ENCODE measurements at places on chromosomes 4 and X.
A peak's percentile ranks its signal among the peaks of the same experiment; 100 is the strongest.

DNA sequence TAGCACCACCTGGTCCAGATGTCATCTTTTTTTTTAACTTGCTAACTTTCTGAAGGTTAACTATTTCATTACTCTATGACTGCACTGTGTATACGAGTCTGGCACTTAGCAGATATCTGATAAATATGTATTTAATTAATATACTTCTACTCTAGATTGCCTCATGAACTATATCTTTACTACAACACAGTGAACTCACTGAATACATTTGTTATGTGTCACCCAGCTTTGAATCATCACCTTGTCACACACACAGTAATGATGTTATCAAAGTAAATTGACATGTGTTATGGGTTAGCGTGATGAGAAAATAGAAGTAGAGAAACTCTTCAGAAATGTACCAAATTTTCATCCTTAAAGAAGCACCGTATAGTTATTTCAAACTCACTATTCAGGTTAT is 419.3 kb upstream of the ADGRL3 start:
- no peak for DNase-seq

GRCh38 chr4:38667085-38667893 is 3.3 kb downstream of the KLF3 start:
- peak; percentile 27 for DNase-seq

DNA sequence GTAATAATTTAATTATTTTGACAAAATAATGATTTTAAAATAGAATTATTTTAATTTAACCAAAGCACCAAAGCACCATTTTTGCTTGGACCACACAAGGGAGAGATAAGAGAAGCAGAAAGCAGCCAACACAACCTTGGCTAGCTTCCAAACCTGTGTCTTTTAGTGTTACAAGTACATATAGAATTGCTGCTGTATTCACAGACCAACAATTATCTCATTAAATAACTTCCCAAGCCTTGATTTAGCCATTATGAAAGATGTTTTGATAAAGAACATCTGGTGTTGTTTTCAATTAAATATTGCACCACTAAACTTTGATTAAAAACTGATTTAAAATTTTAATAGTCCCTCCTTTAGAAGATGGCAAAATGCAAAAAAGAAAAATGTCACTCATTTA is 14.0 kb upstream of the IGFBP7 start:
- DNase-seq: no peak

- DNase-seq: no peak
These were observed 28.2 kb downstream of the IGFBP7 start for GRCh38 chr4:57081651-57082621.

- DNase-seq: no peak
These were observed 370.3 kb upstream of the FGF16 start for GRCh38 chrX:77076896-77077295.

DNA sequence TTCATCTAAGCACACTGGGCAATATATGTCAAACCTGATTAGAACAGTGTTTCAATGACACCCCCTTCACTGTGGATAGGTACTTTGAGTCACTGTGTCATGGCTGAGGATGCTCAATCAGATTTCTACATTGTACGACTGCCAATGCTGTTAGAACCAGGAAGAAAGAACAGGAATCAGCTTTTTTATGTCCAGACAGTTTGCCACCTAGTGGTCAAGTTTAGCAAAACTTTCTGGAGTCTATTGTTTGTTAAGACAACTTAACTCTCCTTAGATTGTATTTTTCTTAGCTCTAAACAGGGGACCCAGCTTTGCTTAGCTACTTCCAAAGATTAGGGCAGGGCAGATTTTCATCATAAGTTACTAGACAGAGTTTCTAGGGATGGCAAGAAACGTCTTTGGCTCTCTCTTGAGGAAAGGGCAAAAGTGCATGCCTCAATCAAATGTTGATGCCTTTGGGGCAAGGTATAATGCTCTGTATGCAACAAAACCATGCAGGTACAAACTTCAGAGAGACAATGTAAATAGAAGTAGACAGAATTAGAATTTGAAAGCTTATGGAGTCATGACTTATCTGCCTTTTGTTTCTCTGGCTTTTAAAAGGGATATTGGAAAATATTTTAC is 40.5 kb upstream of the BMP3 start:
- DNase-seq: no peak

- DNase-seq: peak; percentile 81
These were observed 961 bp upstream of the MBNL3 start for GRCh38 chrX:132489578-132490419.

GRCh38 chr4:125115476-125115875 is 199.3 kb upstream of the FAT4 start:
- no peak for DNase-seq

DNA sequence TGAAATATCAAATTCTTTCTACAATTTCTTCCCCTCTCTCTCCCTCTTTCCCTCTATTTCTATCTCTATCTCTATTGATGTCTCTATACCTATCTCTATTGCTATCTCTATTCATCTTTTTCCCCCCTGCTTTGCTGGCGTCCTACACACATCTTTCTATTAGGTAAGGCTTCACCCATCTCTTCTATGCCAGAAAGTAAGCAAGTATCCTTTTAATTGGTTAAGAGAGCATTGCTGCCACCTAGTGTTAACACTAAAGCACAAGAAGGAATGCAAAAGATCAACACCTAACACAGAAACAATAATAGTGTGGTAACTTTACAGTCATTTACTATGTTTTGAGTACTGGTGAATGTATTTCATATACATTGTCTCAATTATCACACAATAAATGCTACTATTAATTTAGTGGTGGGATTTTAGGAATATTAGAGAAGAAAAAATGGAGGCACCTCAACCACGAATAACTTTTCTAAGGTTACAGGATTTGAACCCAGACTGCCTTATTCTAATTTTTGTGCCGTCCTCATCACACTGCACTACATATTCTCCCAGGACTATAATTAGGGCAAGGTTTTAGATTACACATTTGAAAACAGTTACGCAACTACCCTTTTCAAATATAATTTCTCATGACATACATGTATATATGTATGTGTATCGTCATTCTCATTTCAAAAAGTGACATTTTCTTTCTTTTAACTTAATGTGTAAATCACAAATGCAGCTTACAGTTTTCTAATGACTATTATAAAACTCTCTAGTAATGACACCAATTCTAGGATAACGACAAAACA is 3.7 kb upstream of the C4orf36 start:
- peak; percentile 21 for DNase-seq

DNA sequence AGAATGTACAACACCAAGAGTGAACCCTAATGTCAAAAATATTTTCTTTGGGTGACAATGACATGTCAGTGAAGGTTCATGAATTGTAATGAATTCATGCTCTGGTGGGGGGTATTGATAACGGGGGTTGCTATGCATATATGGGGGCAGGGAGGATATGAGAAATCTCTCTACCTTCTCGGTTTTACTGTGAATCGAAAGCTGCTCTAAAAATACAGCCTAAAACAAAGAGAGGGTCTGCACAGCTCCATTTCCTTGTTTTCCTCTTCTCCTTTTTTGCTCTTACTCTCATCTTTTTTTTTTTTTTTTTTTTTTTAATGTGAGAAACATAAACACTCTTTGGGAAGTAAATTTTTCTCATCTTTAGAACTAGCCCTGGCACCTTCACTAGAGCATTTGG is 85.8 kb downstream of the DCTD start:
- DNase-seq: no peak

DNA sequence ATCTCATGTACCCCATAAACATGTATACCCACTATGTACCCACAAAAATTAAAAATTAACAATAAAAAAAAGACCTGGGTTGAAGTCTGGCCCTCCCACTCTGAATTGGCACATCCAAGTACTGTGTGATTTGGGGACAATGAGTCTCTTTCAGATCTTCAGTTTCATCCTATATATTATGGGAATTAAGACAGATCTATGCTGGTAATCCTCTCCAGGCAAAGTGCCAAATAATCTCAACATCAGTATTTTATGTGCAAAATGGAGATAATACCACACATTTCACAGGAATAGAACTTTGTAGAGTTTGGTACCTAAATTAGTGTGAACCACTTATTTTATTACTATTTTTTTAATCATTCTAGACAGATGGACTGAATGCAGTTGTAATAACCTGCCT is 11.0 kb upstream of the SCD5 start:
- DNase-seq: no peak

- DNase-seq: no peak
These were observed 813 bp downstream of the TLR7 start for GRCh38 chrX:12867685-12868084.

- DNase-seq: no peak
These were observed 160.3 kb downstream of the OR13H1 start for GRCh38 chrX:131704136-131704695.

DNA sequence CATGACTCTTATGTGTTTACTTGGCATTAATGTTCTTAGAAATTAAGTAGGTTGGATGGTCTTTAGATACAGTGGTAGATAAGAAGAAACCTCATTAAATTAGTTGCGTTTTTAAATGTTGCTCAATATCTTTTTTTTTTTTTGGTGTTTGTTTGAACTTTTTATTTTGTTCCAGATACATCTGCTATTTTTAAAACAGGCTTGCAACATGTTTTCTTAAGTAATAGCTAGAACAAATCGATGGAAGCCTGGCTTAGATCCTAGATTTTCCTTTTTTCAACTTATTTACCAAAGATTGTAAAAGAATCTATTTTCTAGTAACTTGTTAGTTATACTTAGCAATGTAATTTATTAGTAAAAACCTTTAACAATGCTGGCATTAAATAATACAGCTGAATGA is 9.3 kb downstream of the CNKSR2 start:
- DNase-seq: no peak

- no peak for DNase-seq
These were observed 1.4 kb downstream of the AR start for GRCh38 chrX:67545036-67545821.

DNA sequence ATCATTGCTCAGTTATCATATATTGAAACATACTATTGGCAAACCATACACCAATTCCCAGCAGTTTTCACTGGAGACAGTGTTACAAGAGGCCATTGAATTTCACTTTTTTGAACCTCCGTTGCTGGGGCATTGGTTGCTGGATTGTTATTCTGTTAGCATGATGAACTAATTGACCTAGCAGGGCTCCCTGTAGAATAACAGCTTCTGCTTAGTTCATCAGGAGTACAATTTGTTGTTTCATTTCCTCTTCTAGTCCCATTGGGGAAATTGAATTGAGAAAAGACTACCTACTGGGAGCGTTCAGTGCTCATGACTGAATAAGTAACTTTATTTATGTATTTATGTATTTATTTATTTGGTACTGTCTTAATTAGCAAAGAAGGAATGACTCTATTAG is 151.6 kb downstream of the SLIT2 start:
- DNase-seq: no peak

DNA sequence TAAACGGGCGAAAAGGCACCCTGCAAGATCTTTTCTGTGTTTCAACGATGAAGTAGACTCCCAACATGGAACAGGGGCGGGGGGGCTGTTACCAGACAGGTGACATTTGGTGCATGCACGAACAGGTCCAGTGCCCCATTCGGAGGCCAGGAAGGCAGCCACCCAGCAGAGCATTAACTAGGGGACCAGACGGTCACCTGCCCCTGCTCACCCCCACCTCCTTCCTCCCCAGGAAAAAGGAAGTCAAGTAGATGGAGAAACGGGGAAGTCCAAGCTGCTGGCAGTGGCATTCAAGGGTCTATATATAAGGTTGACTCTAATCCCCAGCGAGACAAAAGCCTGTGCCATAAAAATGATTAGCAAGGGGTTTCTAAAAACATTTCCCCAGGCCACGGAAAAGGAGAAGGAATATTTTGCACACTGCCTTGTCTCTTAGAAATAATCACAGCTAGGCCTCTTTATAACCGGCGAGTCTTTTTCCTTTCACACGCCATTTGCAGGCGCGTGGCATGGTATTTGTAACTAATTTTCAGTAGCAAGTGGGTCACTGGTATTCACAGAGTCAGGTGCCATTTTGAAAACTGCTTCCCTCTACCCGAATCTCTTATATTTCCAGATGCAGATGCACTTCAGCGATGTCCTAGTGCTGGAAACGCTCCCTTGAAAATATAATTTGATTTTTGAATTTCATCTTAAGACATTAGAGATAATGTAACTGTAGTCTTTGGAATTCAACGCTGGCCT is 1.2 kb upstream of the TMSB4X start:
- DNase-seq: no peak

- DNase-seq: no peak
These were observed 6.8 kb upstream of the XAGE3 start for GRCh38 chrX:52874661-52875060.

DNA sequence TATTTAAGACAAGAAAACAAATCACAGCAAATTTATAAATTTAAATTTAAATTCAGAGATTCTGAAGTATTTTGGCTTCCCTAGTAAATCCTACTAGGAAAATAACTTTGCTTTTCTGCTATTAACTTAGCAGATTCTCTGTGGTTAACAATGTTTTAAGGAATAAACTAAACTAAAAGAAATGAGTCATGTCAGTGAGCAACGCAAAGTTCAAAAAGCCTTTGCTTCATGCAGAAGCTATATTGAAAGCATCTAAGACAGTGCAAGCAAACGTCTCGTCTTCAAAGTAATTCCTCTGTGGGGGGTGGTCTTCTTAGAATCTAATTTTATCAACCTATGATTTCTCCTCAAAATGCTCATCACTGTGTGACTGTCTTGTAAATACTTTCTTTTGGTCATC is 30.1 kb downstream of the GABRB1 start:
- DNase-seq: no peak

DNA sequence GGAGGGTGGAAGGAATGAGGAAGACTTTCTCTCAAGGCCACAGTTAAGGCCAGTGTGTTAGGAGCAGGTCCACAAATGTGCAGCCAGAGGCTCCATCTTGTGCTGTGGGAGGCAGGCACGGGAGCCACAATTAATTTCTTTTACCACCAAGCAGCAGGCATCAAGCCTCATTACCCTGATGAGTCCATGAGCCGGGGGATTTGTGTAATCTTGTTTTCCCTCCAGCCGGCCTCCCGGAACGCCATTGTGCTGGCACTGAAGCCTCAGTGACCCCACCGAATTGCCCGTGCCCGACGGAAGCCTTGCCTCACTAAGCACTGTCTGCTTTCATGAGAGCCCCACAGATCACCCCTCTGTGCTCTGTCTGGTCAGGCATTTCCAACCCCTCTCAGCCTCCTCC is 154.7 kb upstream of the STX18 start:
- no peak for DNase-seq

GRCh38 chrX:46777971-46778810 is 19.3 kb upstream of the SLC9A7 start:
- DNase-seq: no peak

DNA sequence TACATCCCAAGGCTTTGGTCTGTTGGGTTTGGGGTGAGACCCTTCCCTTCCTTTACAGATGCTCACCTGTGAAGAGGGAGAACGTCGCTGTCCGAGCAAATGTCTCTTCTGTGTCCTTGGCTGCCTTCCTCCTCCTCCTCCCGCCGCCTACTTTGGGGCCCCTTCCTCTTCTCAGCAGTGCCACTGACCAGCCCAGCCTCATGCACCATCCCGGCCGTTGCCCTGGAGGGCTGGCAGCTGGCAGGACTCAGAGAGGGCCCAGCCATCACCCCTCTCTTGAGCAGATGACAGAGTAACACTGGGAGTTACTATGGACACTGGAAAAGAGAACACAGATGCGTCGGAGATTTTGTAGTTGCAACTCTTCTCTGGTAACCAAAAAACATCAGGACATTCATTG is 68.2 kb downstream of the TRMT44 start:
- no peak for DNase-seq

DNA sequence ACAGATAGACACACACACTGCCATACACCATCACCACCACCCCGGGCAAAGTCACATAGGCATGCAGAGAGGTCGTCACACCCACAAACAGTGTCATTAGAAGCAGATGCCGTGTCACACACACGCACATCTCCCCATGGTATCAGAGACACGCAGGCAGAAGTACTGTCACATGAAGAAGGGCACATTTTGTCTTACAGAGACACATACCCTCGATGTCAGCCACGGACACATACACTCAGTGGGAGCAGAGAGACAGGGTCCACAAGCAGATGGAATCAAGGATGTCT is 3.3 kb downstream of the NALF2 start:
- no peak for DNase-seq

Data from NCI-H2107 (cell line).